ENCODE measurements at places on chromosomes 2 and 18.

DNA sequence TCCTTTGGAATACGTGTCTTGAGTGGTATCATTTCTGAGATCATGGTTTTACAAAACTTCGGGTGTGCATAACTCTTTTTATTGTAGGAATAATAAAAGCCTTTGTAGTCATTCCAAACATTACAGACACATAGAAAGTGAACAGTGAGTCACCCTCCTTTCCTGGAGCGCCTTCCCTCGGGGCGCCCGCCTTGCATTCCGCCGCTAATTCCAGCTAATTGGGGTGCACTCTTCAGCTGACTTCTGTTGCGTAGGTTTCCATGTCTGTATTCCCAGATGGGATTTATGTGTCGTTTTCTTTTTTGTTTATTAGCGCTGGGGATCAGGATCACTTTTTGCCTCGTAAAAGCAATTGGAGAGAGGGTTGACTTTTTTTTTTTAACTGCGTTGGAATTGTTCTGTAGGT is 18.7 kb downstream of the SH3BP4 start:
- DNase-seq, result peak; percentile 84

DNA sequence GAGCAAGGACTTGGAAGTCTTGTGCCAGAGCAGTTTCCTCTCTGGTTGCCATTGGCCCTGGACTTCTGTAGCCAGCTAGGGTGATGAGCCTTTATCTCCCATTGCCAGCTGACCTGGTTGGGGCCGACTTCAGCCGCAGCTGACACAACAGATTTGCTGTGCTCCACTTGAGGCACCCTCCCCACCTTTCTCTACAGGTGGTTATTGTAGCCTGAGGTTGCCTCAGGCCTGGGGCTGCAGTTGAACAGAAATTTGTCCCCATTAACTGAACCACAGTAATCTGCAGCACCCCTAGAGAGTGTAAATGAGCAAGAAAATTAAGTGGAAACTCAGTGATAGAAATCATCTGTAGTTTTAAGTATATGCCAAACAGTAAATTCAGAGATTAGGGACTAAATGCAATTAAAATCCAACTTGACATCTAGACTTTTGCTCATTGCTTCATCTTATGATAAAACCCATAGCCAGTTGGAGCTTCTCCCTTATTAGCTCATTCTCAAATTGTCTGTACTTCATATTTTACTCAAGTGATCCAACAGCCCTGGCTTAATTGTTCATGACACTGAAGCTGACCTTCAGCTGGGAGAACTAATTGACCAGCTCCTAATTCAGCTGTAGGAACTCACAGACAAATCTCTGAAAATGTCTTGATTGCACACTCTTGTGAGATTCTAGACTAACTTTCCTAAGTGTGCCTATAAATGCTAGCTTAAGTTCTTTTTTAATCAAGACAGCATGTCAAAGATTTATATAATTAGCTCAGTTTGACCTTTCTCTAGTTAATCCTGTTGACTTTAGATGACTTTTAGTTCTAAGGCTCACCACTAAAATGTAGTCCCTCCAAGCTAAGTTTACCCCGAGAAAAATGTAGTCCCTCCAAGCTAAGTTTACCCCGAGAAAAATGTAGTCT is 48.9 kb downstream of the COPS8 start:
- no peak for DNase-seq

GRCh38 chr2:193240752-193241151 is 1046.0 kb upstream of the TMEFF2 start:
- DNase-seq, result no peak

GRCh38 chr18:70181015-70181414 is 24.5 kb downstream of the RTTN start:
- DNase-seq, result peak; percentile 81

DNA sequence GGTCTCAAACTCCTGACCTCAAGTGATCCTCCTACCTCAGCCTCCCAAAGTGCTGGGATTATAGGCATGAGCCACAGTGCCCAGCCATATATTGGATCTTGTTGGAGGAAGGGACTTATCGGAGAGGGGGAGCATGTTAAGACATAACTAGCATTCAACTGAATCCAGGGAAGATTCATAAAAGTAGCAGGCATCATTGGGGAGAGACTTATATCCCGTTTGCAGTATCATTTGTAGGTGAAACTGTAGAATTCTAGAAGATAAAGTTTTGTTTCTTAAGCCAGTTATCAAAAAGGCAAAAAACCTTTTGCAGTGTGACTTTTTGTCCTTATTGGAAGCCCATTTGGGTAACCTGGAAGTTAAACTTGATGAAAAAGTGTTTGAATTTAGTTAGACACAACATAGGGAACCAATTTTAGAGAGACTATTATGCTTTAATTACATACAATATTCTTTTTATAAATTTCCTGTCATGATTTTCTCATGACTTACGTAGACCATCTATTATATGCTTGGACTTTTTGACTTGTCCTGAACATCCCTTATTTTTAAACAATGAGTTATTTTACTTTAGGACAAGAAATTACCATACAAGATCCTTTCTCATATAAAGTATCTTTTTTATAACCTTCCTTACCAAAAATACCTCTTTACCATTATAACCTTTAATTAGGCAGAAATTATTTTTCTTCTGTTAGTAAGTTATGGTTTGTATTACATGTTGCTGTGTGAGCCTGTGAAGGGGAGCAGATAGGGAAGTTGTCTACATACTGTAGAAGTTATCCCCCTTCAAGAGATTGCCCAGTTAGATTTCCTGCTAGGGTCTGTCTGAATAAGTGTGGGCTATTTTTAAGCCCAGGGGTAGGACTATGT is 20.3 kb downstream of the RAB3GAP1 start:
- DNase-seq, result peak; percentile 44
